ENCODE measurements at places on chromosomes 16 and 17.

DNA sequence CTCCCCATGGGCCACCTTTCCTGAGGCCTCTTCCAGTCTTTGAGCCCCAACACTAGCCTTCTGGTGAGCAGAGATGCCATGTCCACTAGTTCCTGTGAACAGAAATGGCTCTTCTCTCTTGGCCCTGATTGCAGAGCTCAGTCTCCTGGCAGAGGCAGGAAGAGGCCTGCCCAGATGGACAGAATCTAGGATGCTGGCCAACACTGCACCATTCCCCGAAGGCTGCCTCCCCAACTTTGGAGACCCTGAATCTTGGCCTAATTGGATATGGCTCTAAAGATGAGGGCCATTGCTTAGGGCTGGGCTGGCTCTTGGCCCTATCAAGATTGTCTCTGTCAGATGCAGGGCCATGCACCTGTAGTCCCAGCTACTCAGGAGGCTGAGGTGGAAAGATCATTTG, 18.0 kb upstream of the DYNLL2 start:
- DNase-seq = no peak

- DNase-seq = no peak
Observed at GRCh38 chr17:7285679-7286078, 4.2 kb downstream of the SLC2A4 start.

GRCh38 chr17:61444075-61444474, 8.1 kb upstream of the TBX4 start:
- no peak for DNase-seq

DNA sequence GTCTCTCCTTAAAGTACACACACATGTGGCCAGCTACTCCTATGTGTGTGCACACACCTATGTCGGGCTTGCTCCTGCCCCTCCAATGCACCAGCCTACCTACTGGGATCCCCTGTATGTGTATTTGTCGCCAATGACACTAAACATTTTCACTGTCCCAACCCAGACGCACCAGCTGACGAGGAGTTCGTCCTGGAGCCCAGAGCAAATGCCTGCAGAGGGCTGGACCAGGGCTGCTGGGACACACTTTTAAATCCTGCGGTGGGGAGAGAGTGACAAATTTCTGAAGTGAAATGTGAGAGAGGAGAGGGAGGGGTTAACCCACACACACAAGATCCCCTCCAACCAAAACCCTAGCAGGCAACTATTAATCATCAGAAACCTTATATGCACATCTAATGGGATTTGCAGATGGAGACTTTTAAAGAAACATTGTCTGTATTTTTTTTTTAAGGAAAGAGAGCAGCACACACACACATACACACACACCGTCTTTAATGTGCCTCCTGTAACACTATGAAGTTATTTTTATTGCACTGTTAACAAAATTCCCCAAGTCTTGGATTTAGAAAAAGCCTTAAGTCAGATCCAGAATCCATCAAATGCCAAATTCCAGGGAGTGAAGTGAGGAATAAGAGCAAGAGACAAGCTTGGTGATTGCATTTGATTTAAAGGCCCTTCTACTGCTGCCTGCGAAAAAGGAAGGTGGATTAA, at the start of gene MEOX1:
Gene MEOX1, minus strand, starts transcription at position 224 of the 714 bp plus-strand sequence. CDS start 388 bp downstream, outside the sequence.
- no peak for DNase-seq

- no peak for DNase-seq
Observed at GRCh38 chr17:34993031-34993430, 12.7 kb downstream of the LIG3 start.

DNA sequence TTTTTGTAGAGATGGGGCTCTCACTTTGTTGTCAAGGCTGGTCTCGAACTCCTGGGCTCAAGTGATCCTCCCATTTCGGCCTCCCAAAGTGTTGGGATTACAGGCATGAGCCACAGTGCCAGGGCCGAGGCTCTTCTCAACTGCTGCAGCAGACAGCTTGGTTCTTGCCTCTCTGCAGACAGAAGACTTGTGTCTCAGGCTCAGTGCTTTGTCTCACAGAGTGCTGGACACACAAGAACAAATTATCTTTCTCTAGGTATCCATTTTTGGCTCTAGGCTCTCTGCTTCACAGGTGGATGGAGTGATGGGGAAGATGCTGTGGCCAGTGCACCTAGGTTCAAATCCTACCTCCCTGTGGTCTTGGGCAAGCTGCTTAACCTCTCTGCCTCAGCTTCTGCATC, 80.8 kb upstream of the RNU2-1 start:
- DNase-seq = no peak

GRCh38 chr16:66977341-66978113, 10.9 kb upstream of the CES4A start:
- DNase-seq = peak; percentile 90

- no peak for DNase-seq
Observed at GRCh38 chr16:56289416-56289815, 98.1 kb downstream of the GNAO1 start.

- no peak for DNase-seq
Observed at GRCh38 chr16:76910931-76911330, 280.1 kb upstream of the MON1B start.

DNA sequence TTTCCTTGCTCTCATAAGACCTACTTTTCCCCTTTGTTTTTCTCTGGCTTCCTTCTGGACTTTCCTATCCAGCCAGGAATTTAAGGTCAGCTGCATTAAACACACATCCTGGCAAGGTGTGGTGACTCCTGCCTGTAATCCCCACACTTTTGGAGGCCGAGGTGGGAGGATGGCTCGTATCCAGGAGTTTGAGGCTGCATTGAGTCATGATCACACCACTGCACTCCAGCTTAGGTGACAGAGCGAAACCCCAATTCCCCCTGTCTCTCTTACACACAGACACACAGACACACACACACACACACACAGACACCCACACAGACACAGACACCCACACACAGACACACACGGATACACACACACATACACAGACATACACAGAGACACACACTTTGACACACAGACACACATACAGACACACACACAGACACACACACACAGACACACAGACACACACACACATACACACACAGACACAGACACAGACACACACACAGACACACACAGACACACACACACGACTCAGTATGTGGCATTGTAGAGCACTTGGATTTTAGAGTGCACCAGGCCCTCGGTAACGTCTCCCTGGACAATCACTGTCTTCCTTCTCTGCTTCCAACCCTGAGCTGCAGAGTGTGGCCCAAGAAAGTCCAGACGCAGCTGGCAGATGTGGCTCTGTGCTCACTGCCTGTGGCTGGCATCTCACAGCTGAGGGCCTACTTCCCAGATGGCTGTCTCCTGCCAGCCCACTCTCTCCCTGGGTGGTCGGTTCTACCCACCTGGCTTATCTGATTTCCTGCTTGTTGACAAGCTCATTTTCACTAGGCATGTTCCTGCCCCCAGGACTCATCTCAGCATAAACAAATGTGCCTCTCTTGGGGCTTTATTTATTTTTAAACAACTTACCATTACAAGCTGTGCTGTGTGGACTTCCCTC, 39.0 kb downstream of the NLRP1 start:
- no peak for DNase-seq

GRCh38 chr16:25134166-25134700, 22.7 kb downstream of the LCMT1 start:
- no peak for DNase-seq

- DNase-seq = no peak
Observed at GRCh38 chr17:76122431-76123190, 18.4 kb downstream of the FOXJ1 start.

DNA sequence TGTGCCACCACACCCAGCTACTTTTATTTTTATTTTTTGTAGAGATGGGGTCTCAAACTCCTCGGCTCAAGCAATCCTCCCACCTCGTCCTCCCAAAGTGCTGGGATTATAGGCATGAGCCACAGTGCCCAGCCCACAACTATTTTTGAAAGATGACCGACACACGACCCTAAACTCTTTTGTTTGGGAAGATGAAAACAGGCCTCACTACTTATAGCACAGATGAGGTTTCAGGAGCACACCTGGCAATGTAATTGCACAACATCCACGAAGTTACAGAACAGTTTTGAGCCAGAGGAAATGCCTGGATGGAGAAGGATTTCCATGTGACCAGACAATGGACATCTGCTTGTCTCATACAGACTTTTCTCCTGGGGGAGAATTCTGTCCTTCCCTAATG, 43.4 kb upstream of the PRSS54 start:
- DNase-seq = no peak

DNA sequence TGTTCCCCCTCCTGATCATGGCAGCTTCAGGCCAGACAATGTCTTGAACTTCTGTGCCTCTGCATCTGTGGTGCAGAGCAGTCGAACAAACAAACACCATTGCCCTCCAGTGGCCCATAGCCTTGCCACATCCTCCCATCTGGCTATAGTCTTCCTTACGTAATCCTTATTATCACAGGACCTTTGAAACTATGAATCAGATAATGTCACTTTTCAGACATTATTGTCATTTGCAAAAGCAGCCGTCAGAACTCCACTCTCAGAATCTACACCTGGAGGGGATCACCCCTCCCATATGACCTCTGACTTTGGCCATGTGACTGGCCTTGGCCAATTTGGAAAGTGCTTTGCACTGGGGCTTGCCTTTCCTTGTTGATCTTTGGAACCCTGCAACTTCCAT, 387.3 kb downstream of the MAF start:
- DNase-seq = no peak

DNA sequence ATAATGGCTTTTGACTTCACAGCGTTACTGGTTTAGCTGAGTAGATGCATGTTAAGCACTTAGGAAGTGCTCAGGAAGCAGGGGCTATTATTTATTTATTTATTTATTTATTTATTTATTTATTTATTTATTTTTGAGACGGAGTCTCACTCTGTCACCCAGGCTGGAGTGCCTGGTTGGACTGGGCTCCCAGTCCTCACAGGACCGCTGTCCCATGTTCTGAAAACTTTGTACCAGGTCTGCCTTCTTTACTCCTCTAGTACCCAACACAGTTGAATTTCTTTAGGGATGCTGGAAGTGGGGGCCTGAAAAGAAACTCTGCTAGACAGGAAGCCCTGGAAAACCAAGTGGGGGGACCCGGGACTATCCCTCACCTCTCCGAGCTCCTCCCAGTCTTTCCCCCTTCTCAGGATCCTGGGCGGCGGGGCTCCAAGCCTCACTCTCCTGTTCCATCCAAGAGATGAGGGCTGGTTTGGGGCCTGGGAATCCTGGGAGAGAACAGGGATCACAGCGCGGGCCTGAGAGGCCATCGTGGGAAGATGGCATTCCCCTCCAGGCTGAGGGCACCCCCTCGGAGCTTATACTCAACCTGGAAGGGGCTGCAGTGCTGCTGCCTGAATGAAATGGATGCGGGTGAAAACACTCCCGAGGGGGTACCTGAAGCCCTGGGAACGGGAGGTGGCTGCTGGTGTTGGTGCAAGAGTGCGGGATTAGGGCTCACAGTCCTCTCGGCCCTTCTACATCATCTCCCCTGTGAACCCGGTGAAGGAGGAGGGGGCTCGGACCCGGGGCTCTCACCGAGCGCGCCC, 674 bp downstream of the ZNF688 start:
- no peak for DNase-seq

GRCh38 chr16:75039941-75040340, 41.1 kb downstream of the ZNRF1 start:
- no peak for DNase-seq

DNA sequence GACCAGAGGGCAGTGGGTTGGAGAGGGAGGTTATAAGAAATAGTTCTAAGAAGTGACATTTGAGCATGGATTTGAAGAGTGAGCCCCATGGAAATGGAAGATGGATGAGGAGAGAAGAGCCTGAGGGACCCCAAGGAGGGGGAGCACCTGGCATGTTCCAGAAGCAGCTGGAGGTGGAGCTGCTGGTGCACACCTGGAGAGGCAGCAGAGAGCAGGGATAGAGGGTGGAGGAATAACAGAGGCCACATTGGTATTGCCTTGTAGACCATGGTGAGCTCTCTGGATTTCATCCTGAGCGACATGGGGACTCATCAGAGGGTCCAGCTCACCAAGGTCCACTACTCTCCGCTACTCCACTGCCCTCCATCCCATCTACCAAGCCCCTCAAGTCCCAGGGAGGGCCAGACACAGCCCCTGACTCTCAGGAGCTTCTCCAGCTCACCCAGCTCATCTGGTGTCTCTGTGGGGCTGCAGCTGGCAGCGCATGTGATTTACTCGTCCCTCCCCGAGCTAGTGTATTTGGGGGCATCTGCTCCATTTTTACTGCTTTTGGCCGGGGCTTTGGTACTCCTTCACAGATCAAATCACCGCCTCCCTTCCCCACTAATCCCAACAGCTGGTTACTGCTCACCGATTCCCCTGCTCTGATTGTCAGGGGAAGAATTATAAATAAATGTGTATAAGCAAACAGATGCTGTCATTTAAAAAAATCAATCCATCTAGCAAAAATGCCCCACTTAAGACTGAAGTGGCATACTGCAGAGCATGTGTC, 22.1 kb upstream of the KDM8 start:
- DNase-seq = no peak

All from stimulated activated CD8-positive, alpha-beta memory T cell treated with anti-CD3 and anti-CD28 coated beads, Interleukin-4, amount 100 ng/mL, for 4 hours (primary cell).